ENCODE measurements at places on chromosomes 3 and 15. TPM values are rescaled to one million over a fixed set of nuclear protein-coding genes. Genes with fewer than 3 reads are reported as not detected.

Gene WWTR1
- total RNA-seq, result 31.5 TPM

Gene METTL6
- total RNA-seq, result 19.3 TPM

Gene MOBP
- not detected for total RNA-seq

Gene ASB14
- not detected for total RNA-seq

Gene PLOD2
- 109 TPM for total RNA-seq

DNA sequence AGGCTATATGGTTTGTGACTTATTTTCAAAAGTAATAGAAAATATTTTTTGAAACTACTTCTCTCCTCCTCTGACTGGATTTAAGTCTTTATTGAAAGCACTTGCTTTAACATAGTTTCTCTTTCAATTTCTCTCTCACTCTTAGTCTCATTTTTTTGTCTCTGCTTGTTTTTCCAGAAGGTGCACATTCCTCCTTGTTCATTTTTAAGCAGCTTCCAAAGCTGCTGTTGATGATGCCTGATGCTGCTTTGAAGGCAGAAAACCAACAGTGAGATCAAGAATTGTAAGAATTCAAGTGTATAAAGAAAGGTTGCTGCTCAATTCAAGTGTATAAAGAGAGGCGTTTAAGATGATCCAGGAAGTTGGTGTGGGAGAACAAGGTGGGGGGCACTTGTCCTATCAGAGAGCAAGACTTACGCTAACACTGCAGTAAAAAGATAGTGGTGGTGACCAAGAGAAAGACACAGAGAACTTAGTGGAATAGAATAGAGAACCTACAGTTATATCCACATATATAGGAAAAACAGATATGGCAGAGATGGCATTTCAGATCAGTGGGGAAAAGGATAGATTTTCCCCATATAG lies 12.1 kb downstream of the NR2C2 start:
- no peak for DNase-seq
- peaks cover 18% of the 10 kb centered on the region for H3K36me3 ChIP-seq

DNA sequence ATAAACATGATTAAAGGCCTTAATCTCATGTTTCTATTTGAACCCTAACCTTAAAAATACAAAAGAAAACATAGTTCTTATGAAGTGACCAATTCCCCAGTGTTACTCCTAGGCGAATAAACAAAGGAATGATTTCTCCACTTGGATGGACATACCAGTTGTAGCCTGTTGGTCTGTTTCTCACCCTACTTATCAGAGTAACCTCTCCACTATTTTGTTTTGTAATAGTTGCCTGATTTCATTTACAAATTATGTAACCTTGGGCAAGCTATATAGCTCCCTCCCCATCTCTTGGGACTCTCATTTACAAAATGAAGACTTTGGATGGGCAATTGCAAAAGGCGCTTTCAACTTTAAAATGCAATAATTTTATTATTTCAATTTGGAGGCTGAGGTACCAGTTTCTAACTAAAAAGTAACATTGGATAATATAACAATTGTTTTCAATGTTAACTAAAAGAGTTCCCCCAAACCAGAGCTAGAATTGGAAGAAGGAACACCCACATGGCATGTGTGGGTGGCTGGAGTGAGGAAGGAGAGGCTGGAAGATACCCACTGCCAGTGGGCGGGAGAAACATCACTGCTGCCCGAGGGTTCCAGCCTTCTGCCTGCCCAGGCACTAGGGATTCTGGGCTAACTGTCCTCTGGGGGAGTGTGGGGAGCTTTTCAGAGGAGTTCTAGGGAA lies 74.2 kb downstream of the RFTN1 start:
- no peak for DNase-seq
- no peaks in the 10 kb centered on the region for H3K27me3 ChIP-seq
- H3K4me1 ChIP-seq, result peaks cover 24% of the 10 kb centered on the region
- no peaks in the 10 kb centered on the region for H3K36me3 ChIP-seq
- no peak overlapping the region for H3K27ac ChIP-seq
- H3K4me3 ChIP-seq, result no peak overlapping the region

- peak; percentile 14 for DNase-seq
- H3K27ac ChIP-seq, result peak overlapping the region; percentile 45
- peaks cover 20% of the 10 kb centered on the region for H3K4me1 ChIP-seq
- H3K27me3 ChIP-seq, result no peaks in the 10 kb centered on the region
- H3K4me3 ChIP-seq, result no peak overlapping the region
Observed at GRCh38 chr3:119663885-119664284, 3.5 kb upstream of the POPDC2 start.

DNA sequence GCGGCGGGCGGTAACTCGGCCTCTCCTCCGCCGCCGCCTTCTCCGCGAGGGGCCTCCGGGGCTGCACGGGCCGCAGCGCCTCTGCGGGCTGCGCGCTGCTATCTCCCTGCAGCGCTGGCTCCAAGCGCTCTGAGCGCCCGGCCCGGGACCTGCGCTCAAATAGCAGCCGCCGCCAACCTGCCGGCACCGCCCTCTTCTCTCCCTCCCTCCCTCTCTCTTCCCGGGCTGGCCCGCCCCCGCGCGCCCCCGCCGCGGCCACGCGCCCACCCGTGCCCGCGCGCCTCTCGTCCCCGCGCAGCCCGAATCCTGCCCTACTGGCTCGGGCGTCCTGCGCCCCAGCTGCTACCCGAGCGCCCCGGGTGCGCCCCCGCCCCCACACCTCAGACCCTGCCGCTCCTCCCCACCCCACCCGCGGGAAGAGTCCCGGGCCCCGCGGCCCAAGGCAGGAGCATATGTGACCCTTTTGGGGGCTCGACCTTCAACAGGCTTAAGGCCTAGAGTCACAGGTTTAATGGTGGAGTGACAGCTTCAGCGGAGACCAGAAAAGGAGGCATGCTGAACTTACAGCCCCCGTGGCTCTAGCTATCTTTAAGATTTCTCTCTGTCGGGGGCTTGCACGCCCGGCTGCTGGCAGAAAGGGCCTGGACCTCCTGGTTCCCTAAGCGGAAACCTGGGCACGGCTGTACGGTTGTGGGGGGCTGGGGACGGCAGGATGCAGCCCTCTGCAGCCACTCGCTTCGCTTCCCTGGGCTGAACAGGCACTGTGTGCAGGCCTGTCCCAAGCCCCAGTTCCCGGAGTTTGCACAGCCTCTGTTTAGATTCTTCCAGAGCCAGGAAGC lies at the start of gene CACNA2D2:
CACNA2D2 (minus strand) TSS at position 131 of the 839 bp plus-strand sequence. CDS start 211 bp downstream, outside the sequence.
- H3K4me1 ChIP-seq, result peaks cover 4% of the 10 kb centered on the region
- H3K36me3 ChIP-seq, result no peaks in the 10 kb centered on the region
- no peak within 1 kb of the TSS for H3K27ac ChIP-seq
- peaks cover 43% of the 10 kb centered on the region for H3K27me3 ChIP-seq

DNA sequence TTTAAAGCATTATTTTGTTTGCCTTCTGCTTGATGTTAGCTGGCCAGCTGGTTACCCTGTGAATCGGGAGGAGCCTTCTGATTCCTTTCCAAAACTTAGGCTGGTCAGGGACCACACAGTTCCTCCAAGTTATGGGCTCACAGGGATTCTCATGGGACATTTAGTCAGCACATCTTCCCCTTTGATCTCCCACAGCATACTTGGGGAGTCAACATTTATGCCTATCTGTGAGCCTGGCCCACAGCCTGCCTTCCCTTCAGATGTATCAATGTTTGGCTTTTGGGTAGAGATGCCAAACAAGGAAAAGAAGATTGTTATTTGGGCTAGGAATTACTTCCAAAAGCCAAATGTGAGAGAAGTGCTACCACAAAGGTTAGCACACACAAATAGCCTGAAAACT lies 32.6 kb upstream of the DCP1A start:
- no peaks in the 10 kb centered on the region for H3K27me3 ChIP-seq
- no peaks in the 10 kb centered on the region for H3K4me1 ChIP-seq
- no peaks in the 10 kb centered on the region for H3K36me3 ChIP-seq
- H3K4me3 ChIP-seq, result no peak overlapping the region
